NCI-H1092 treated with DMSO at 0.1 percent for 48 hours (cell line): ENCODE measurements at places on chromosomes 6 and 20.

DNA sequence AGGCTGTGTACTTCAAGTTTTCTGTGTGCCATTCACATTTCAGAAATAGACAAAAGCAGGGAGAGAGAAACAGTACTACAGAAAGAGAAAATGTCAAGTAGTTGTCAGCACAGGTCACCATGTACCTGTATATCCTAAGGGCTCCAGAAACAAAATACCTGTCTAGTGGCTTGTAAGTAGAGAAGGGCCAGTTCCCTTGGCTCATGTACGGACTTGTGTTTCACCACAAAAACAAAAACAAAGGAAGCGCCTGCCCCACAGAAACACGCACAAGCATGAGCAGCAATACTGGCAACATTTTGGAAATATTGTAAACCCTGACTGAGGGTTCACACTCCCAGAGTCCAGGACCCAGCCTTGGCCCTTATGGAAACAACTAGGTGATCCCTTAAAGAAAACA is 44.3 kb downstream of the CNKSR3 start:
- DNase-seq = no peak

DNA sequence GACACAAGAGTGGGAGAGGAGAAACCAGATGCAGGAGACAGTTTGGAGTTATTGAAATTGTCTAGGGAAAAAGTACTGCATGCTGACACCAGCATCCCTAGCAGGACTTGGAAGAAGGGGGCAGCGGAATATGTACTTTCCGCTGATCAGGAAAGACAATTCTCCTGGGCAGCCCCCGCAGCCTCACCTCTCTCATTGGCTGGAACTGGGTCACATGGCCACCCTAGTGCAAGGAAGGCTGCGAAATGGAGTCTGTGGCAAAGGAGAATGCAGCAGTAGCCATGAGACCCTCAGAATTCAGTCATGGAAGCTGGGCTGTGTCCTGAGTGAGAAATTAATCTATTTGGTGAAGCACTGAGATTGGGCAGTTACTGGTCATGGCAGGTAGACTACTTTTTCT is 131.3 kb downstream of the CLIC5 start:
- no peak for DNase-seq

- no peak for DNase-seq
These were observed 42.8 kb upstream of the UBR2 start for GRCh38 chr6:42520786-42521607.

GRCh38 chr6:17987697-17988421 is 424 bp upstream of the KIF13A start:
- DNase-seq = peak; percentile 82

GRCh38 chr6:147741389-147741788 is 232.9 kb downstream of the SAMD5 start:
- no peak for DNase-seq

DNA sequence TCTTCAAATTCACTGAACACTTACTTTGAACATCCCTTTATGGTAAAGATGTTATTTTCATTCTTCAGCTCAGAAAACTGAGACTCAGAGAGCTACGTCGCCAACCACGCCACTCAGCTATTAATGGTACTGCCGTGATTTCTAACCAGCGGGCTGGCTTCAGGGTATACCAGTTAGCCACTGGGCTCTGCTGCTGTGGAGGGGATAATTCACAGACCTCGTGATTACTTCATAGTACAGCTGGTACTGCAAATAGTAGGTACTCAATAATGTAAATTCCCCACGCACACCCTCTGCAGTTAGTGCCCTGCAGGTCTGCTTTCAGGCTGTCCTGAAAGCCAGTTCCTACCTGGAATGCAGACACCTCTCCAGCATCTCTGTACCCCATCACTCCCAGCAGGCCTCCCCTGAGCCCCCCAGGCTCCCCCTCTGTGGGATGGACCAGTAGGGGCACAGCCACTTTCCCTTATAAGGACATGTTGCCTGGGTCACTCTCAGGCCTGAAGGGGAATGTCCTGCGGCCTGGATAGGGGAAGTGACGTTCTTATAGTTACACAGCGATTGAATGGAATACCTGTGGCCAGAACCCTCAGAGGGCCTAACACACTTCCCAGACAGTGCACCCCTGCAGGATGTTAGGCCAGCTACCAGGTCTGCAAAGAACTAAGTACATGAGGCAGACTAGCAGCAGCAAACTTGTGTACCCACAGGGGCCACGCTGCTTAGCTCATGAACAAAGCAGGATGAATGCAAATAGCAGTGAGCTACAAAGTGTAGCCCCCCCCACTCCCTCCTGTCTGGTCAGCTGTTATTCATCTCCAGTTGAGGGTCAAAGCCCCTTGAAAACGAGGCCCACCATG is 1.3 kb upstream of the OCSTAMP start:
- no peak for DNase-seq

- DNase-seq = no peak
These were observed 63.7 kb upstream of the PTPN1 start for GRCh38 chr20:50446351-50447101.

- no peak for DNase-seq
These were observed 430.1 kb downstream of the MAFB start for GRCh38 chr20:40258931-40259330.

DNA sequence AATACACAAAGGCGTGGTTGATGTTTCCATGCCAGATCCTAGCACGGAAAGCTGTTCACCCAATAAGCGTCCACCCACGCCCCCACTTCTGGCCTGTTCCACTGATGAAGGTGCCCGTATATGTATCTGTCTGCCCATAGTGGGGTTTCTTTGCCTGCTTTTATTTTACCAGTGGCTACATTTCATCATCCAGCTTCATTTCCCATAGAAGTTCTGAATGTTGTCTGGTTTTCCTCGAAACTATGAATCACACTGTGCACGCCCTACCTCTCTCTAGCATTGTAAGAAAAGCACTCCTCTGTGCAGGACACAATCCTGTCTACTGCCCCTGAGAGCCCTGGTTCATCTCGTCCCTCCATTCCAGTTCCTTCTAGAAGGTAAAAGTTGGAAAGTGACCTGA is 8.8 kb upstream of the CD93 start:
- DNase-seq = no peak

- DNase-seq = no peak
These were observed 279.7 kb downstream of the LAMA2 start for GRCh38 chr6:129162605-129163004.

- DNase-seq = no peak
These were observed 33.8 kb upstream of the ECI2 start for GRCh38 chr6:4169028-4169789.

- DNase-seq = no peak
These were observed 18.9 kb downstream of the PTPRT start for GRCh38 chr20:43170771-43171170.

DNA sequence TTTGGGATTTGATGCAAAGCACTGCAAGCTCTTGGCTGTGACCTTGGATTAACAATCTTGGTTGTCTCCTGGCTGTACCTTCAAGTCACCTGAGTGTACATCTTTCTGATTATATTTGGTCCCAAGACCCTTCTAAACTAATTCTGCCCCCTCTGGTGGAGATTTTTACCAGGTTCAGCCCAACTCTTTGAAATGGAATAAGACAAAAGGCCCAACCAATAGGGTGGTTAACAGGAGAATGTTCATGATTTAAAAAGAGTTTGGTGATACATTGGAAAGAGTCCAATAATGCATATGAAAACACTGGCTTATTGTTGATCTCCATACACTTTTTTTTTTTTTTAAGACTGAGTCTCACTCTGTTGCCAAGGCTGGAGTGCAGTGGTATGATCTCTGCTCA is 77.5 kb upstream of the CD83 start:
- no peak for DNase-seq

- DNase-seq = no peak
These were observed 192.0 kb upstream of the IMPG1 start for GRCh38 chr6:76264468-76264867.

DNA sequence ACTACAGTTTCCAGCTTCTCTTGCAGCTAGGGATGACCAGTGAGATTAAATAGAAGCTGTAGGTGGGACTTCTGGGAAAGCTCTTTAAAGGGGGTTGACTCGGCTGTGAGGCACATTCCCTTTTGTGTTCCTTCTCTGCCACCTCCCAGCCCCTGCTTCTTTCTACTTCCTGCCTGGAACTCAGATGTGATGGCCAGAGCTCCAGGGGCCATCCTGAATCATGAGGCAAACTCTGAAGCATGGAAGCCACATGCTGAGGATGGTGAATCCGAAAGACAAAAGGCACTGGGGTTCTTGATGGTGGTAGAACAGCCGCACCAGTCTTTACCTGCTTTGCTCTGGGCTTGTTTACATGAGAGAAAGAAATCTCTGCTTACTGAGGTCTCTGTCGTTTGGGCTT is 9.1 kb downstream of the CEBPB start:
- no peak for DNase-seq

DNA sequence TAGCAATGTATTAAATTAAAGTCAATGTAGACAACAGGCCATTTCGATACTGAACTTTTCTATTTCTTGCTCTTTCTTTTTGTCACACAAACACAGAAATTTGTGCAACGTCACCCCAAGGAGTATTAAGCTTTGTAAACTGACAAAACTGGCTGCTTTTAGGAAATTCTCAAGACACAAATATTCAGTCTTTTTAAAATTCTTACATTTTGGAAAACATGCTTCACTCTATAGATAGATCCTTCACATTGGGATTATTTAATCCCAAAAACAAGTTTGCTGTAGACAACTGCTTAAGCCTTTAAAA is 69.9 kb upstream of the TPD52L1 start:
- no peak for DNase-seq

DNA sequence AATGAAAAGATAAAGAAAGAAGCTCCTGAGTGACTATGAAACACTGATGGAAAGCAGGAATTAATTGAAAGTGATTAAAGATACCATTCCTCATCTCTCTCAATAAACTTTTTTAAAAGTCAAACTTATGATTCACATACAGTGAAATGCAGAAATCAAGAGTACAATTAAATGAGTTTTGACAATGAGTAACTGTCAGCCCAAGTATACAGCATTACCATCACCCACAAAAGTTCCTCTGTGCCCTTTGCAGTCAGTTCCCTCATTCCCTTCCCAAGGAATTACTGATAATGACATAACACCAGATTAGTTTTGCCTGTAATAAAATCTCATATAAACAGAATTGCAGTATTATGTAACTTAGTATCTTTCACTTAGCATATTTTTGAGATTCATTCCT is 44.5 kb downstream of the ATG5 start:
- no peak for DNase-seq

- peak; percentile 0 for DNase-seq
These were observed 2.9 kb upstream of the BMP6 start for GRCh38 chr6:7723041-7723447.

DNA sequence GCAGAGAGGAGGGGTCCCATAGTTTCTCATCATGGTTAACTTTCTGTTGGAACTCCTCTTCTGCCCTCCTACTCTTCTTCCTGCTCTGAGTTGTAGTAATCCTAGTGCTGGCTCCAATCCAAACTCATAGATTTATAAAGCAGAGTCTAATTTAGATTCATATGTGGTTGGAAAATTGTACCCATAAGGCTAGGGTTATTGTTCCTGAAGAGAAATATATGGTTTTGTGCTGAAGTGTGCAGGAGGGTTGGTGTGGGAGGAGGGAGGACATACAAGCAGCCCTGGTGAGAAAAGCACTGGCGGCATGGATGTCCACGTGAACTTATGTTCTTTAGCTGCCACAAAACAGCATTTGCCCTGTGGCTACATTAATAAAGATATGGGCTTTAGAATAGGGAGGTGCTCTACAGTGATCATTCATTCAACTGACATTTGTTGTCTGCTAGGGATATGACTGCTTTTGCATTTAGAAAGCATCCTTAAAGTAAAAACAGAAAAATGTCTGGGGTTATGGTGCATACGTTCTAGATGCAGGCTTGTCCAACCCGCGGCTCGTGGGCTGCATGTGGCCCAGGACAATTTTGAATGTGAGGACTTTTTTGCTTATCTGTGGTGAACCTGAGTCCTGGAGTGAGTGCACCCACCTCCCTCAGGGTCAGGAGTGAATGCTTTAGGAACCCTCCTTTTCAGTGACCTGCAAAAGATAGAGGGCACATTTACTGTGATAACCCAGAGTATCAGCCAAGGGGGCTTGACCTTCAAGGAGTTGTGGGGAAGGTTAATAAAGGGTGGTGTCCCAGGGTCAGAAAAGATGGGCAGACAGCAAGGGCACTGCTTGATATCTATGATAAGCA is 4.1 kb downstream of the HLA-A start:
- DNase-seq = no peak

GRCh38 chr20:1255675-1256074 is 10.4 kb upstream of the SNPH start:
- no peak for DNase-seq

DNA sequence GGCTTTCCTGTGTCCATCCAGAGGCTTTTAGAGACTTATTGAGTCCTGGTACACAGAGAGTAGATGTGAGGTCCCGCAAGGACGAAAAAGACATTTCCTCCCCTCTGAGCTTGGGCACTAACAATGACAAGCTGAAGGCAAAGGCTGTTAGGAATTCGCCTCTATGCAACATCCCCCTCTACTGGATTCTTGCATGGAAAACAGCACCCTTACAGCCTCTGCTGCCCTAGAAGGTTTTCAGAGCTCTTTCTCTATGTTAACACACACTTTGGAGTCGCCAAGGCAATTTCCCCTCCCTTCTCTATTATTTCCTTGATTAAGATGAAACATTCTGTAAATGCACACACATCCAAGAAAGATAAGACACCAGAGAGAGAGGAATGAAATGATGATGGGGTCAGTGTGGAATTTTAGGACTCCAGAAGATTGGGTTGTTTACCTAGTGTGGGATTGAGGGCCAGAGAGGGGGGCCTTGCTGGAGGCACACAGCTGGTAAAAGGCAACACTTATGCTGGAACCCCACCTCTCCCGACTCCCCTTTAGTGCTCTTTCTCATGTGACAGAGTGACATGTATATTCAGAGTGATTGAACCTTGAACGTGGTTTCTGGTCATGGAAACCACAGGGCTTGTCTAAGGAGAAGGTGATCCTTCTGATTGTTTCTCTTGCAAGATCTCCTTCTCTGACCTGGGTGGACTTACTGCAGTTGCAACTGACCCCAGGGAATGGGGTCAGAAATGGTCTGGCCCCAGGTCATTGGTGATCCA is 300.7 kb downstream of the CLIC5 start:
- peak; percentile 1 for DNase-seq

DNA sequence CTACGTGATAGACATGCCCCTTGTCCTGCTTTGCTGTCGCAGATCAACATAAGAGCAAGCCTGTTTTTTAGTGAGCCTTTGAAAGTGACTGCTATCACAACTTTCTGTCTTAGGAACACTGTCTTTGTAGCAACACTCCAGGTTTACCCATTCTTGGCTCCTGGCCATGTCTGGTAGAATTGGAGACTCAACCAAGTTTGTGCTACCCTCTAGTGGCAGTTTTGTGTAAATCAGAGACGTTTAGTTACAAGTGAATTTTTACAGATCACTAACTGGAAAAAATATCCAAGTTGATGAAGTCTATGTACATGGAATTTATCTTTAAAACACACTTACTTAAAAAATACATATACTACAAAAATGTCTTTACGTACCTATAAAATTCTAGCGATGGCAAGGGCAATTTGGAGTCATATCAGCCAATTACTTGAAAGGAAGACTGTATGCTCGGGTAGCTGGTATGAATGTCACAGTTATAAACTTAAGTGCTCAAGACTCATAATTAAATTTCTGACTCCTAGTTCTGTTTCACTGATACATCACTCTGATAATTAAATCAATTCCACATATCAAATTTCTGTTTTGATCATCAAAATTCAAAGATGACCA is 101.4 kb downstream of the ADGB start:
- DNase-seq = peak; percentile 33

GRCh38 chr6:43738267-43738676 is 31.7 kb upstream of the VEGFA start:
- DNase-seq = no peak
